ENCODE measurements at places on chromosomes 6 and 20.

DNA sequence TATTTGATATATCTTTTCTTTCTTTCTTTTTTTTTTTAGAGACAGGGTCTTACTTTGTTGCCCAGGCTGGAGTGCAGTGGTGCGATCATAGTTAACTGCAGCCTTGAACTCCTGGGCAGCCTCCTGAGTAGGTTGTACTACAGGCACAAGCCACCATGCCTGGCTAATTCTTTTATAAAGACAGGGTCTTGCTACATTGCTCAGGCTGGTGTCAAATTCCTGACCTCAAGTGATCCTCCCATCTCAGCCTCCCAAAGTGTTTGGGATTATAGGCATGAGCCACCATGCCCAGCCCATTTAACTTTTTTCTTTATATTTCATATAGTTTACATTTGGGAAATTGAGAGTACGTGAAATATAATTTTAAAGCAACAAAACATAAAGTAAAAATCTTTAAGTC lies 10.1 kb downstream of the NUS1 start:
- no peak for DNase-seq

GRCh38 chr6:90118581-90118980 lies 178.1 kb downstream of the BACH2 start:
- no peak for DNase-seq

DNA sequence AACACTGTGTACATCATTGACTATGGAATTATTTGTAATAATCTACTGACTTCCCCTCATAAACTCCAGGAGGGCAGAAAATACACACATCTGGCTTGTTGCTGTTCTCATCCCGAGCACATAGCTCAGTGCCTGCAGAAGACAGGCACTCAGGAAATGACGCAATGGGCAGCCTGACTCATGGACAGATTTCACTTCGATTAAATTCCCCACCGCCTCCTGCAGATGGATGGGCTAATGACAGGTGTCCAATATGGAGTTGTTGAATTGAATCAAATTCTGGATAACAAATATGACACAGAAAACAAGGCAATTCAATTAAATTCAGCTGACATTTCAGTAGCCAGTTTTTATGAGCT lies 9.1 kb downstream of the ANKRD60 start:
- no peak for DNase-seq

DNA sequence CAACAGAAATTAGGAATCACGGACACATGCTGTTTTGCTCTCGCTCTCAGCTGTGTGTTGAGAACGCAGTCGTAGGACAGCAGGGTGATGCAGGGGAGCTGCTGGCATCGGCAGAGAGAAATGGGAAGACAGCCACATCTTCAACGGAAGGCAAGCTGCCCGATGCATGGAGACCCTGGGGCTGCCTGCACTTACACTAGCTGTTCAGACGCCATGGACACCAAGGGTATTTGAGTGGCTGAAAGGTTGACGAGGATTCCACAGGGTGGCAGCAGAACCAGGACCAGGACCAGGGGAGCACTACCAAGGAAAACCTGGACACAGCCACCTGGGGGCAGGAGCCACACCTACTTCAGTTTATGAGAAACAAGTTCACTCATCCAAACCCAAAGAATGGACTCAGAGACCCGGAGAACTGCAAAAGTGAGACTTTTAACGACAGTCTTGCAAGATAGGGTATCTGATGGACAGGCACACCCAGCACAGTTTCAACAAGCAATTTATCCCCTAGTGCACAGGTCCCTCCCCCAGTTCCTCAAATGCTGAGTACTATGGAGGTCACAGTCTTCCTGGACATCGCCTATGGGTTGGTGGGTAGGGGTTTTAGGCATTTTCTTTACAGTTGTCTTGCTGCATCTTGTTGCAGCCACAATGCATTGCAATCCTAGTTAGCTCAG lies 56.3 kb upstream of the ENTPD6 start:
- DNase-seq: no peak

DNA sequence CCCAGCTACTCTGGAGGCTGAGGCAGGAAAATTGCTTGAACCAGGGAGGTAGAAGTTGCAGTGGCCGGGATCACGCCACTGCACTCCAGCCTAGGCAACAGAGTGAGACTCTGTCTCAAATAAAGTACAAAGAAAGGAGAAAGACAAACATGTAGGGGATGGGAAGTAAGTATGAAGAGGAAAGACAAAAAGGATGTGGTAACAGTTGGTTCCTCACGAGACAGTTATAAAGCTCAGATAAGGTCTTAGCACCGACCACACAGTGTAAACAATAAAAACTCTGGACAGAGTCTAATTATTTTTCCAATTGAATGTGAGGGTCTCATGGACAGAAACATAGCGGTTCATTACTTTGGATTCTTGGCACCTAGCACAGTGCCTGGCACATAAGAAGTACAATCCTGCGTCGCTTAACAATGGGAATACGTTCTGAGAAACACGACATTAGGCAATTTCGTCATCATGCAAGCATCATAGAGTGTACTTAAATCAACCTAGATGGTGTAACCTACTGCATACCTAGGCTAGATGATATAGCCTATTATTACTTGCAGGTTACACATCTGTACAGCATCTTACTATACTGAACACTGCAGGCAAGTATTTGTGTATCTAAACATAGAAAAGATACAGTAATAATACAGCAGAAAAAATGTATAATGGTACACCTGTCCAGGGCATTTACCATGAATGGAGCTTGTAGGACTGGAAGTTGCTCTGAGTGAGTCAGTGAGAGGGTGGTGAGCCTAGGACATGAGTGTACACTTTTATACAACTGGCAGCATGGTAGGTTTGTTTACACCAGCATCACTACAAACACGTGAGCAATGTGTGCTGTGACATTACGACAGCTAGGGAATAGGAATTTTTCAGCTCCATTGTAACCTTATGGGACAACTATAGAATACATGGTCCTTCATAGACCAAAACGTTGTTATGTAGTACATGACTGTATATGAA lies 38.2 kb downstream of the MBOAT1 start:
- DNase-seq: no peak

GRCh38 chr20:8310618-8311017 lies 178.6 kb downstream of the PLCB1 start:
- DNase-seq: no peak

GRCh38 chr20:2692886-2693285 lies 306 bp downstream of the EBF4 start:
- no peak for DNase-seq

Measured in stimulated activated CD4-positive, alpha-beta T cell treated with anti-CD3 and anti-CD28 coated beads, Interleukin-15, amount 100 ng/mL, for 1 hour (primary cell).